ENCODE measurements at places on chromosomes 2 and 18. TPM values are rescaled to one million over a fixed set of nuclear protein-coding genes. Genes with fewer than 3 reads are reported as not detected.

Gene CXCR4
- 27.7 TPM for total RNA-seq

Gene TEKT4
- total RNA-seq: not detected

Gene CMPK2
- 3.5 TPM for total RNA-seq

GRCh38 chr2:186319105-186319504 is 167.0 kb upstream of the ZC3H15 start:
- DNase-seq: no peak
